ENCODE measurements at places on chromosomes 11 and 22.

DNA sequence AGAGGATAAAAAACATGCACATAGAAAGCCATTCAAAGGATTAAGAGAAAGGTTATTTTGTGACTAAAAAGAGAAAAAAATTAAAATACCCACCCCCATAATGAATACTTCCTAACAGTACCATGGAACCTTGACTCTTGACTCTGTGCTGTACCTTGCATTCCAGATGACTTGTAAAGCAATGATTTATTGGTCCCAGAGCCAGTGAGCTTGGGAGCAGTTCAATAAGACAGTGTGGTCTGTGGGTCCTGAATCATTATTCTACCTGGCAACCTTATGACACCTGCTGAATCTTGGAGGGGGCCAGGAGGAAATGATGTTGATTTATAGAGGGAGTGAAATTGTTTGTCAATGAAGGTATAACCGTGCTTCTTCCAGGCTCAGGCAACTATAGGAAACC lies 34.2 kb upstream of the PAX6 start:
- peaks cover 44% of the 10 kb centered on the region for H3K27me3 ChIP-seq
- no peak for DNase-seq
- no peaks in the 10 kb centered on the region for H3K36me3 ChIP-seq
- no peaks in the 10 kb centered on the region for H3K4me1 ChIP-seq
- H3K27ac ChIP-seq, result no peak overlapping the region

GRCh38 chr11:31246451-31247165 lies 122.9 kb downstream of the DCDC1 start:
- H3K27me3 ChIP-seq, result peaks cover 8% of the 10 kb centered on the region
- H3K4me3 ChIP-seq, result no peak overlapping the region
- H3K4me1 ChIP-seq, result no peaks in the 10 kb centered on the region
- H3K27ac ChIP-seq, result no peak overlapping the region
- DNase-seq, result no peak

DNA sequence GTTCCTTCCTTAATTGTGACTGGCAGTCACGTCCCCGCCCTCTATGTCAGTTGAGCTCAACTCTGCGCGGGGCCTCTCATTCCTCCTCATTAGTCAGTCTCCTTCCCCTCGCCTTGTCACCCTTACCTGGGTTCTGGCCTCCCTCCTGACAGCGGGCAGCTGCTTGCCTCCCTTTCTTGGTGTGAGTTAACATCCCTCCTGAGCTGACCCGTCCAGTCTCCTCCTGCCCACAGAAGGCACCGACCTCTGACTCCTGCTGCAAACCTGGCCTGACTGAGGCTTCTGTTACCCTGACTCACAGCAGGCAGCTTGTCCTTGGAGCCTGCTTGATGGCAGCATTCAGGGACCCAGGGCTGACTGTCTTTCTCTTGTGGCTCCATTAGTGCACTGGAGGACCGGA lies 45.2 kb downstream of the GRIK4 start:
- no peak overlapping the region for H3K27ac ChIP-seq
- no peak for DNase-seq
- H3K4me1 ChIP-seq, result no peaks in the 10 kb centered on the region
- H3K27me3 ChIP-seq, result peaks cover 28% of the 10 kb centered on the region
- H3K4me3 ChIP-seq, result no peak overlapping the region

DNA sequence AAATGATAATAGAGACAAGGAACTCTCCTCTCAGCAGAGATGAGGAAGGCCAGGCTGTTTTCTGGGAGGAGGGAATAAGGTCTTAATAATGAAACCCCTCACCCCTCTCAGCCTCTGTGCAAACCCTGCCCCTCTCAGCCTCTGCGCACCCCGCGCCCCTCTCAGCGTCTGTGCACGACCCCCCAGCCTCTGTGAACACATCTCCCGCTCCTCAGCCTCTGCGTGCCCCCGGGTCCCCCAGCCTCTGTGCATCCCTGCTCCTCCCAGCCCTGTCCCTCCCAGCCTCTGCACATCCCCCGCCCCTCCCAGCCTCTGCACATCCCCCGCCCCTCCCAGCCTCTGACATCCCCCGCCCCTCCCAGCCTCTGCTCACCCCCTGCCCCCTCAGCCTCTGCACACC lies 837.8 kb downstream of the TBC1D22A start:
- no peak overlapping the region for H3K4me3 ChIP-seq
- no peaks in the 10 kb centered on the region for H3K36me3 ChIP-seq
- no peak overlapping the region for H3K27ac ChIP-seq
- DNase-seq, result no peak
- peaks cover 2% of the 10 kb centered on the region for H3K4me1 ChIP-seq

DNA sequence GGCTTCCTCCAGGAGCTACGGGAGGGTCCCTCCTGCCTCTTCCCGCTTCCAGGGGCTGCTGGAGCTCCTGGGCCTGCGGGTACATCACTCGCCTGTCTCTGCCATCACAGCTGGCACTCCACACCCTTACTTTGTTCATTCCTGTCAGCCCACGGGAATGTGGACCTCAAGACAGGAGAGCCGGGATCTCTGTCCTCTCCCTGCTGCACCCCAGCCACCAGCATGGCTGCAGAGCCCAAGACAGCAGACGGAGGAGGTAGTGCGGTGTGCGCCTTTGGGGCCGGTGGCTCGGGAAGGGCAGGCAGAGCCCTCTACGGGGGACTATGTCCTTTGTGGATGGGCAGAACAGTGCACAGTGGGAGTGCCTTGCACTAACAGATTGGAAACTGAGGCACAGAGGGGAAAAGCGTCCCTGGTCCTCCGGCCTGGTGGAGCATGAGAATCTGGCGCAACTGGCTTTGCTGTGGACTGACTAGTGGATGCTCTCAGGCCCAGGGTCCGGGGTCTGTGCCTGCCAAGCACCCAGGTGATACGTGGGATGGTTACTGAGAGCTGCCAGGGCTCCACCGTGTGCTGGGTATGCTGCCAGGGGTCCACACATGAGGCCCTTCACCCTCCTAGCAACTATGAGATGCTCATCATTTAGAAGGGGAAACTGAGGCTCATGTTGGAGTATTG lies 47.3 kb downstream of the IGF2 start:
- no peak for DNase-seq
- H3K4me1 ChIP-seq, result peaks cover 9% of the 10 kb centered on the region
- H3K27me3 ChIP-seq, result peaks cover 59% of the 10 kb centered on the region
- H3K4me3 ChIP-seq, result no peak overlapping the region
- no peak overlapping the region for H3K27ac ChIP-seq
- peaks cover 3% of the 10 kb centered on the region for H3K36me3 ChIP-seq

DNA sequence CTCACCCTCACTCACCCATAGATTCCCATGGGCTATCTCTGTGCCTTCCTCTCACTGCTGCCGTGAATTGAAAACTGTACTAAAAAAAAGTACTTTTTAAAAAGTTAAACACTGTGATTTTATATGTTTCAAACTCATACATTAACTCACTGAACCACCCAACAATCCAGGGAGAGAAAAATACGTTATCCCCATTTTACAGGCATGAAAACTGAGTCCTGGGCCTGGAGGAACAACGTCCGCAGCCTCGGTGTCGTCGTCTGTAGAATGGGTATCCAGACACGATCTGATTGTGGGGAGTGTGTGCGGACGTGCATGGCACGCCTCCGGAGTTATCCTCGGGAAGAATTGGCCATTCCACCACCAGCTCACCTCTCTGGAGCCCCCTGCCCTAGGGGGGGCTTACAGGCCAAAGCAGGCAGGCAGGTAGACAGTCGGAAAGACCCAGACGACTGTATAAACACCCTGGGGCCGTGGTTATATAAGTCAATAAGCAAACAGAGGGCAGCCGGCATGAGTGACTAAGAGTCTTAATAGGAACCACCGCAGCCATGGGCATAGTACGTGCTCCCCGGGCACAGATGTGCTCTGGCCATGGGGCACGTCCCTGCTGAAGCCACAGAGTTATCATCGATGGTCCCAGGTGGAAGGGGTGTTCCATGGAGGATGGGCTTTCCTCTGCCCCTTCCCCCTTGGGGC lies 7.1 kb upstream of the PDGFB start:
- peaks cover 6% of the 10 kb centered on the region for H3K36me3 ChIP-seq
- no peak for DNase-seq
- H3K4me3 ChIP-seq, result no peak overlapping the region
- H3K27me3 ChIP-seq, result peaks cover 15% of the 10 kb centered on the region
- peaks cover 25% of the 10 kb centered on the region for H3K4me1 ChIP-seq

DNA sequence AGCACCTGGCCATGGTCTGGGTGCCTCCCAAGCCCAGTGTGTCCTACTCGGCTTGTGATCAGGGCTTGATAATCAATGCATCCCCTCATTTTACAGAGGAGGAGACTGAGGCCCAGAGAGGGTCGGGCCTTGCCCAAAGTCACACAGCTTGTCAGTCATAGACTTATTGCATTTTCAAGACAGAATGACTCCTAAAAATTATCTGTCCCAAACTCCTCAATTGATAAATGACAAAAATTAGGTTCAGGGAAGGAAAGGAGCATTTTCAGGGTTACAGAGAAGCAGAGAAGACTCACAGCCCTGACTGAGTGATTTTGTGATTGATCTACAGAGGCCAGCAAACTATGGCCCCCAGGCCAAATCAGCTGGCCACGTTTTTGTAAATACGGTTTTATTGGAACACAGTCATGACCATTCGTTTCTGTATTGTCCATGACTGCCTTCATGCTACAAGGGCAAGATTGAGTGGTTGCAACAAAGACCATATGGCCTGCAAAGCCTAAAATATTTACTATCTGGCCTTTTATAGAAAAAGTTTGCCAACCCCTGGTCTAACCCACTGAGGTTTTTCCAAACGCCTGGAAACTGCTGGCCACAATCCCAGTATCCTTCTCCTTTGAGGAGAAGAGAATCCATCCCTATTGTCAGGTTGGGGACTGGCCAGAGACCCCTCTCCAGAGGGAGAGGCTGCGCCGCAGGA lies 35.1 kb upstream of the NAV2 start:
- no peak for DNase-seq

DNA sequence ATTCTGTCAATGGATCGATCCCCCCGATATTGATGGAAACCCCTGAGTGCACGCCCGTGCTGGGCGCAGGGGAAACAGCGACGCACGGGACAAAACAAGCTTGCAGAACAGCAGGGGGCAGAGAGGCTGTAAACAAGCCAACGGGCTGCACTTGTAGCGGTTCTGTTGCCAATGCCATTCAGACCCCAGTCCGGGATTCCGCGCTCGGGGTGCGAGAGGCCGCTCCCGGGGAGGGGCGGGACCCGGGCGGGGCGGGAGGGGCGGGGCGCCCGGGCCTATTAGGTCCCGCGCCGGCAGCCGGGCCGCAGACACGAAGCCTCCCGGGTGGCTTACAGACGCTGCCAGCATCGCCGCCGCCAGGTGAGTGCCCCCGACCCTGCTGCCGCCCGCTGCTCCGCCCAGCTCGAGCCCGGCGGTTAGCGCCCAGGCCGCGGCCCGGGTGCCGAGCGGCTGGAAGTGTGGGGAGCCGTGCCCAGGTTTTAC lies at the start of gene BIK:
BIK (plus strand) TSS at position 307 of the 483 bp plus-strand sequence. CDS start 13,273 bp downstream, outside the sequence.
- H3K27ac ChIP-seq, result peak within 1 kb of the TSS; percentile 34
- peak; percentile 26 for DNase-seq
- peaks cover 2% of the 10 kb centered on the region for H3K4me1 ChIP-seq
- H3K27me3 ChIP-seq, result no peaks in the 10 kb centered on the region
- H3K4me3 ChIP-seq, result peak within 1 kb of the TSS; percentile 75

GRCh38 chr11:105574974-105575373 lies 34.9 kb upstream of the GRIA4 start:
- no peaks in the 10 kb centered on the region for H3K36me3 ChIP-seq
- no peak for DNase-seq
- H3K27ac ChIP-seq, result no peak overlapping the region
- no peaks in the 10 kb centered on the region for H3K4me1 ChIP-seq

DNA sequence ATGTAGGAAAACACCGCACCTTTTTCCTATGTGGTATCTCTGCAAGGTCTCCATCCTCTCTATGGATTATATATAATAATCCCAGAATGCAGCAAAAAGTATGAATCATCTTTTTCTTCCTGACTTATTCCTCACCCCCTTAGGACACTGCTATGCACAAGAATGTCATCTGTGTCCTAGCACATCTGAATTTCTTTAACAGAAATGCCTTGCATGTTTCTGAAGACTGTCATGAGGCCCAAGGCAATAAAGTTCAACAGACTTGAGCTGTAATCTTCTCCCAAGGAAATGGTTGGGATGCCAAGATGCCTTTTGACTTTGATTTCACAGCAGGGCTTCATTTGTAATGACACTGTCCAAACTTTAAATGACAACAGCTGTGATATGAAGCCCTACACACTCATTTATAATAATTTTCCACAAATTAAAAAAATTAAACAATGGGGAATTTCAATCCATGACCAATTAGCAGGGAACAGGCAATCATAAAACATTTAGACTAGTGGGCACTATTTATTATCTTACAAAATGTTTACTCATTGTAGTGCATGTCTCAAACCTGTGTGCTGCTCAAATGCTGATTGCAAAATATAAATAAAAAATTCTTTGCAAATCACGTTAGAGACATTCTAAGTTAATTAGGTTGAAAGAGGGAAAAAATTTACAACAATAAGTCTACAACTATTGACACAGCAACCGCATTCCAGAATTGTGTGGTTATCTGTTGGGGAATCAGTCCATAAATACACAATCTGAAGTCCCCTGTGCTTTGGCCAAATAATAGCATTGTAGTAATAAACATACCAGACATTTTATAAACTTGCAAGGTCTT lies 242.3 kb downstream of the SWAP70 start:
- no peaks in the 10 kb centered on the region for H3K4me1 ChIP-seq
- no peak overlapping the region for H3K27ac ChIP-seq
- no peaks in the 10 kb centered on the region for H3K36me3 ChIP-seq

- H3K4me3 ChIP-seq, result peak overlapping the region; percentile 96
- peak overlapping the region; percentile 89 for H3K27ac ChIP-seq
- no peaks in the 10 kb centered on the region for H3K27me3 ChIP-seq
- peak; percentile 76 for DNase-seq
- H3K36me3 ChIP-seq, result peaks cover 65% of the 10 kb centered on the region
Measured at GRCh38 chr11:66267379-66268243, 828 bp upstream of the RAB1B start.

GRCh38 chr11:57978686-57979531 lies 44.8 kb upstream of the OR9Q1 start:
- H3K4me1 ChIP-seq, result no peaks in the 10 kb centered on the region
- H3K36me3 ChIP-seq, result no peaks in the 10 kb centered on the region
- H3K4me3 ChIP-seq, result no peak overlapping the region
- no peak overlapping the region for H3K27ac ChIP-seq
- H3K27me3 ChIP-seq, result peaks cover 3% of the 10 kb centered on the region

GRCh38 chr11:37449146-37449545 lies 851.1 kb upstream of the RAG2 start:
- no peak overlapping the region for H3K4me3 ChIP-seq
- no peaks in the 10 kb centered on the region for H3K36me3 ChIP-seq
- no peak overlapping the region for H3K27ac ChIP-seq
- H3K27me3 ChIP-seq, result no peaks in the 10 kb centered on the region
- H3K4me1 ChIP-seq, result no peaks in the 10 kb centered on the region

DNA sequence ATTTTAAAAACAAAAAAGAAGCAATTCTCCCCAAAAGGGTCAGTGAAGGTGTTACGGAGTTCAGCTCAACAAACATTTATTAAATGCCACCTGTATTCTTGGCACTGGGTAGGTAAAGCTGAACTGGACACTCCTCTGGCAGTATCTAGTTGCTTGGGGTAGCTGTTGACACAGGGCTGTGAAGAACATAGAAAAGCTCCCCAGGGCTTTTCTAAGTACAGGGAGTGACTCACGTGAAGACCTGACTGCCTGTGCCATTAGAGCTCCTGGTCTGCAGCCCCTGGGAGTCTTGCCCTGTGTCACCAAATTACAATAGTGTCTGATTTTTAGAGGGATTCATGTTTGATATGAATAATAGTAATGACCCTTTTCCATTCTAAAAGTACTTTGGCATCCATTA lies 43.6 kb downstream of the COA4 start:
- H3K4me3 ChIP-seq, result no peak overlapping the region
- H3K27ac ChIP-seq, result no peak overlapping the region
- no peaks in the 10 kb centered on the region for H3K27me3 ChIP-seq
- DNase-seq, result no peak
- no peaks in the 10 kb centered on the region for H3K4me1 ChIP-seq

Measured in effector memory CD8-positive, alpha-beta T cell (primary cell).